Activated effector memory CD4-positive, alpha-beta T cell treated with anti-CD3 and anti-CD28 coated beads, Interleukin-2, amount 50 U/mL, for 16 hours (primary cell): ENCODE measurements at places on chromosomes 3 and 15.

DNA sequence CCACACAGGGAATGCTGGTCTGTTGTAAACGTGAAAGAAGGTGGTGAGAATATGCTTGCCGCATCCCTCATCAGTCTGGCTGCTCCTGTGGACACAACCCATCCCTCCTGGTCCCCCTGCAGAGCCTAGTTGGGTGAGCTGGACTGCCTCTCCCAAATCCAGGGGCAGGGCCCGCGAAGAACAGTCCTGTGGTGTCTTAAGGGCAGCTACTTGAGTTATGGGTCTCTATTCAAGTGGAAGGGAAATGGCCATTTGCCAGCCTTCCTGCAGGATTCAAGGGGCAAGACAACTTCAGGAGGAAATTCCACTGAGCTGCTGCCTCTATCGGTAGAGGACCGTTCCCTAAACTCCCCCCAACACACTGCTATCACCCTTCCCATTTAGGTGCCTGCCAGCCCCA, 98.9 kb downstream of the IQSEC1 start:
- DNase-seq = no peak

GRCh38 chr3:28590860-28591259, 242.2 kb upstream of the AZI2 start:
- no peak for DNase-seq

GRCh38 chr15:93231261-93231925, 142.4 kb upstream of the RGMA start:
- DNase-seq = no peak

GRCh38 chr3:53753518-53754183, 92.6 kb downstream of the CHDH start:
- DNase-seq = no peak

- no peak for DNase-seq
Measured at GRCh38 chr15:65085990-65086679, 9.6 kb downstream of the KBTBD13 start.

DNA sequence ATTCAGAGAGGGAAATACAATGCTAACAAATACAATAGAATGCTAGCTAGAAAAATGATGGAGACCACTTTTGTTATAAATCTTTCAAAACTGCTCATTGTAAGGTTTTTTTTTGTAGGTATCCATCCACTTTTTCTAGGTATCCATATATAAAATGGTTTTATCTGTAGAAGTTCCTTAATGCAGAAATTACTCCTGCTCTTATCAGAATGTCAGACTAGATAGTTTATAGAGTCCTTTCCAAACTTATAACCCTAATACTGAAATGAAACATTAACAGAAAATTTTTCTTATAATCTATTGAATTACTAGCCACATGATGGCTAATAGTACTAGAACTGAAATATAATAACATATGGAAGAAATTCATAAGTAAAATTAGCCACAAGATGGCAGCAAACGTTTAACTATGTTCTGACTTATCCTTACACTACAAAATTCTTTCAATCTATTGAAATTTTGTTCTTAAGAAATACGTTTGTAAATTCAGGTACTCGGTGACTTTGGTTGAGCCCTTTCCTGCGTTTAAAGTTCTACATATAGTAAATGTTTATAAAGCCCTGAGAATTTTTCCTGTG, 58.5 kb downstream of the ECT2 start:
- DNase-seq = no peak

GRCh38 chr3:41272667-41273066, 73.4 kb downstream of the CTNNB1 start:
- no peak for DNase-seq

GRCh38 chr3:10437272-10437994, 68.0 kb downstream of the ATP2B2 start:
- DNase-seq = peak; percentile 86

DNA sequence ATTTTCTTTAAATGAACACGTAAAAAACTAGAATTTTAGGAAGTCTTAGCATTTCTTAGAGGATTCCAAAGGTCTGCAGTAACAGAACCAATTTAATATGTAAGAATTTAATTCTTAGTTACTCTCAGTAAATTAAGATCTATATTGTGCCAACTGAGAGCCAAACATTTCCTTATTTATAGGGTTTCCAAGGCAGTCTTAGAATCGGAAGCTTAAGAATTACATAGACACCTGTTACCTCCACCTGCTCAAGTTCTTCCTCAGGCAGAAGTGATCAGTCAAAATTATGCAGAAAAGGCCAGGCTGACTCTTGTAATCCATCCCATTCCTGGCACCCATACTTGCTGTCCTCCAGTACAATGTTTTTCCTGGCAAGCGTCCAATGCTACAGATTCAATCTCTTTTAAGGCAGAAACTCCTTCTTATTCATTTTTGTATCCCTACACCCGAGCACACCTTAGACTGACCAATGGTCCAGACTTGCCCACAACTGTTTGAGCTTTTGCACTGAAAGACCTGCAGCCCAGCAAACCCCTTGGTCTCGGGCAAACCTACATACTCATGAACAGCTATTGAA, 64.3 kb downstream of the NCEH1 start:
- DNase-seq = no peak

- no peak for DNase-seq
Measured at GRCh38 chr3:120791913-120792312, 49.4 kb downstream of the GTF2E1 start.

GRCh38 chr3:117011687-117012250, 302.2 kb downstream of the TUSC7 start:
- DNase-seq = no peak

DNA sequence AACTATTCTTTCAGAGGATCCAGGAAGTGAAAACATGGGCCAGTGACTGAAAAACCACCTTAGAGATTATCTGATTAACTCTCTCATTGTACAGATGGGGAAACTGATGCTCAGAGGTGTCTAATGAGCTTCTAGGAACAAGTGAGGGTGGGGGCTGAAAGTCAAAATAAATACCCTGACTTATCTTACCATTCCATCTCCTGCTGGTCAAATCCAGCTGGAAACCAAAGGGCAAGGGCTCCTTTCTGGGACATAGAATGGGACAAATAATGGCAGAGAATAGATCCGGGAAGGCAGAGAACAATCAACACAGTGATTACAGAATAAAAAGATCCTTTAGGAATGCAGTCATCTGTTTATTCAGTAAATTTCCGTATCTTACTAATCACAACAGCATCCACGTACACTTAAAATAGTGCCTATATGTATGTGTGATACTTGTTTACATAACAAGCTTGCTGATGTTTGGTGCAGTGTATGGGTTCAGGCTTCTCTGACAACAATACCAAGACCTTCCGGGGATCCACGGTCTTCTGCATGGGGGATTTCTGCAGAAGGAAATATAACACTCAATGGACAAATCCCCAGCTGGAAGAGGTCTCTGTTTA, 173.2 kb downstream of the THSD4 start:
- no peak for DNase-seq

GRCh38 chr15:99974246-99974645, 241.0 kb upstream of the LYSMD4 start:
- DNase-seq = no peak

DNA sequence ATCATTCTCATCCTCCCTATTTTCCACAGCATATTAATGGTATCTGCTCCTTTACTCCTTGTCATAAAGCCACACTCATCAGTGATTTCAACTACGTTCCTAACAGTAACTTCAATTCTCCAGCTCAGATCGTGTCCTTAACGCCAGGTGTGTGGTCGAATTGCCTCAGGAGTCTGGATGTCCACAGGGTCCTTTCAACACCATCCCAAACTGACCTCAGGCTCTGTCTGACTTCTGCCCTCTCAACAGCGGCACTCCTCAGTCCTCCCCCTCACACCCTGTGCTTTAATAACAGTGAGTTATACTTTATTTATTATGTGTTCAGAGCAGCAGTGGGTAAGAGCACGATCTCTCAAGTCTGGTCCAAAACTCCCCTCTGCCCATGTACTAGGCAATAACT, 42.4 kb downstream of the ST3GAL6 start:
- DNase-seq = no peak
